Hypothalamus (tissue), 51 donors: ENCODE measurements at places on chromosomes 4 and X.

DNA sequence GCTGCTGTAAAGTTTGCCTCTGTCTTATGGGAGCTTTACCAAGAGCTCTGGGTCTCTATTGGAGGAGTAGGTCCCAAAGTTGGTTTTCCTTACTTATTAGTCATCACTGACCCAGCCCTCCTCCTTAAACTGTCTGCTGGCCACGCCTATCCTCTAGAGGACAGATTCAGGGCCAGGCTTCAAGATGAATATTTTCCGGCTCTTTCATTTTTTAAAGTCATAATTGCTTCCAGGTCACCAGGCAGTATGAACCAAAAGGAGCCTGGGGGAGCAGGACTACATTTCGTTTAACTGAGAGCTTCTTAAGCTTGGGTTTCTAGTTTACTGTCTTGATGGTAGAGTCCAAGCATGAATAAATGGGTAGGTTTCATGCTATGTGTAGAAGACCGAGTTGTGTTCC lies 13.7 kb downstream of the BCORL1 start:
- no peak for DNase-seq

GRCh38 chr4:183666088-183666487 lies 7.0 kb downstream of the TRAPPC11 start:
- DNase-seq = no peak

DNA sequence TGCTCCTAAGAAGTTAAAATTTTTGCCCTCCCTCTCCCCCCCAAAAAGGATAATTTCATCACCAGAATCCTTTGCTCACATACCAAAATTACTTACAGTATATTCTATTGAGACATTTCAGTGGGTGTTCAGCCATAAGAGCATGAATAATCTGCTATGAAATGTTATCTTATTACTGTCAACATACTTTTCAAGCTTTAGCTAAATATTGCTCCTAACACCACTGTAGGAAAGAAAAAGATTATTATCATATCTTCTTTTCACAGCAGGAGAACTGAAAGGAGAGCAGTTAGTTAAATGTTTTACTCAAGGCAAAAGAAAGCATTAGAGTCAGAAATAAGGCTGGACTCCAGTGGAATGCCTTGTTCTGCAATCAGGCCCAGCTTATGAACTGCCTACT lies 231.0 kb upstream of the GYPA start:
- no peak for DNase-seq

DNA sequence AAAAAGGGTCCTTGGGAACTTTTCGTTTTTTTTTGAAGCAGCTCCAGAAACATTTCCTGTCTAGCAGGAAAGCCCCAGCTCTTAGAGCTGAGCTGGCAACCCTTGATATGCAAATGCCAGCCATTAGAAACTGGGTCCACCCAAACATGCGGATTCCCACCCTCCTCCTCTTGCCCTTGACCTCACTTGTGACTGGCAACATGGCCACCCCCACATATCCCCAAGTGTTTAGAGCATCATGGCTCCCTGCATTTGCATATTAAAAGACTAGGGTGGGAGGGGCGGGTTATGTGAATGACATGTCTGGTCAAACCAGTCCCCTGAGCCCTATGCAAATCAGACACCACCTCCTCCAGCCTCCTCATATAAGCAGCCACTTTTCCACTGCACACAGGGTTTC lies 671.1 kb downstream of the FAT4 start:
- no peak for DNase-seq

- no peak for DNase-seq
These were observed 115.2 kb upstream of the LNX1 start for GRCh38 chr4:53706422-53707032.

GRCh38 chr4:10584042-10584441 lies 100.5 kb downstream of the CLNK start:
- no peak for DNase-seq

GRCh38 chr4:71958978-71959377 lies 72.8 kb upstream of the NPFFR2 start:
- DNase-seq = no peak

GRCh38 chrX:41684138-41684537 lies 4.6 kb upstream of the GPR34 start:
- DNase-seq = no peak

DNA sequence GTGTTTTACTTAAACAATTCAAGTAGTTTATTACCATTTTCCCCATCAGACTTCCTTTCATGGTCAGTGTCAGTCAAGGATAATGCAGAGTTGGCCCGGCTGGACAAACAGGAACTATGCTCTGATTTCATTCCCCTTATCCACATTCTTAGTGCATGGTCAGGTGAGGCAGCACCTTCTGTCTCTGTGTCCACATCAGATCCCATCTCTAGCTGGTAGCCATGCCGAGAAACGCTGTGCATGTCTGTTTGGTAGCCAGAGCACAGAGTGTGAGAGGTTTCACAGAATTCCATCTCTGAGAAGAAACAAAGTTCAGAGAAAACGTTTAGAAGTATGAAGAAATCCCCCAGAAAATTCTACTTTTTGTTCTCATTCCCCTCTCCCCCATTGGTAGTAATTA lies 423.7 kb upstream of the TEX13C start:
- no peak for DNase-seq

DNA sequence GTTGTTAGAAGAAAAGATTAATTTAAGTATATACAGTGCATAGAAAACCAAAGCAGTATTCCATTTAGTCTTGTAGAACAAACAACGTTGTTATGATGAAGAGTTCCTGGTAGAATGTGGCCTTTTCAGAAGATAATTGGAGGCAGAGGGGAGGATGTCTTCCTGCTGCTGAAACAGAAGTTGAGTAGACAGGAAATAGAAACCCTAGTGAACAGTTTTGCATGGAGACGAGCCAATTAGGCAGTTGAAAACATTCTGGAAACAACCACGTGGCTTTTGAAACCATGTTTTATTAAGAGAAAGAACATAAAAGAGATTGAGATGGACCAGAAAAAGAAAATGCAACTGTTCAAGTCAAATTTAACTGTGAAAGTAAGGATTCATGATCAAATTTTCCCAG lies 325.2 kb downstream of the CAMK2D start:
- no peak for DNase-seq

GRCh38 chr4:103012551-103012950 lies 7.0 kb downstream of the SLC9B1 start:
- no peak for DNase-seq
